ENCODE measurements at places on chromosomes 1 and 21. TPM values are rescaled to one million over a fixed set of nuclear protein-coding genes. Genes with fewer than 3 reads are reported as not detected.

The PRAMEF17 gene
- total RNA-seq: not detected

The MARCKSL1 gene
- total RNA-seq: 31.3 TPM

The CFHR2 gene
- not detected for total RNA-seq

The MTF2 gene
- 11.9 TPM for total RNA-seq

The OR2T11 gene
- not detected for total RNA-seq

The HECTD3 gene
- total RNA-seq: 16.6 TPM

The FAM72C gene
- total RNA-seq: under 0.01 TPM

The OR2T4 gene
- not detected for total RNA-seq

The TMPRSS3 gene
- total RNA-seq: not detected

The SHISAL2A gene
- not detected for total RNA-seq

The NBPF19 gene
- 14.5 TPM for total RNA-seq

The HRNR gene
- not detected for total RNA-seq

The CCDC27 gene
- total RNA-seq: not detected

The LMX1A gene
- not detected for total RNA-seq

The NTRK1 gene
- total RNA-seq: not detected

The PCP4 gene
- total RNA-seq: not detected

The GLIS1 gene
- total RNA-seq: 0.24 TPM

The LIPI gene
- total RNA-seq: not detected

The B3GALT5 gene
- not detected for total RNA-seq

The ST6GALNAC5 gene
- total RNA-seq: 9.2 TPM

The UMODL1 gene
- total RNA-seq: not detected

The CYP4A22 gene
- not detected for total RNA-seq

The FOXD3 gene
- not detected for total RNA-seq

The KRTAP22-2 gene
- total RNA-seq: not detected

The TRIM46 gene
- 3.4 TPM for total RNA-seq

The PRAMEF14 gene
- total RNA-seq: not detected

The GUCA2A gene
- not detected for total RNA-seq

The TCHHL1 gene
- total RNA-seq: not detected

The NIBAN1 gene
- 41.2 TPM for total RNA-seq

The PARK7 gene
- 141 TPM for total RNA-seq

The TAL1 gene
- total RNA-seq: under 0.01 TPM

The FCAMR gene
- total RNA-seq: 0.24 TPM

The CD1C gene
- total RNA-seq: not detected

The FOXO6 gene
- not detected for total RNA-seq

The CLEC20A gene
- not detected for total RNA-seq

The HMGCS2 gene
- not detected for total RNA-seq

The RIPK4 gene
- total RNA-seq: 36.9 TPM

The DNAJC6 gene
- total RNA-seq: 1.3 TPM

The SPATA46 gene
- total RNA-seq: not detected

The CLCNKB gene
- under 0.01 TPM for total RNA-seq

The RSPO1 gene
- total RNA-seq: 0.24 TPM

The S100A3 gene
- 7.0 TPM for total RNA-seq

The SERINC2 gene
- 36.4 TPM for total RNA-seq

The ETNK2 gene
- total RNA-seq: 96.3 TPM

The DCDC2B gene
- total RNA-seq: under 0.01 TPM

The OR6N1 gene
- not detected for total RNA-seq

The ZNF669 gene
- 15.9 TPM for total RNA-seq

The KCNJ15 gene
- total RNA-seq: 36.9 TPM

The RYR2 gene
- not detected for total RNA-seq

The GJA4 gene
- total RNA-seq: 0.48 TPM

The FMO4 gene
- 0.85 TPM for total RNA-seq

The SPATA21 gene
- not detected for total RNA-seq

The PRUNE1 gene
- 7.5 TPM for total RNA-seq

The GPR37L1 gene
- total RNA-seq: not detected

The ITLN1 gene
- total RNA-seq: not detected

The OTUD7B gene
- 13.7 TPM for total RNA-seq

The GSTM1 gene
- 0.96 TPM for total RNA-seq
